Hematopoietic multipotent progenitor cell treated with erythropoietin and hydrocortisone succinate and interleukin-3 and kit ligand, for 6 days (in vitro differentiated cells): ENCODE measurements at places on chromosomes 2 and 18.

- DNase-seq = no peak
These were observed 60.2 kb upstream of the TCF7L1 start for GRCh38 chr2:85073033-85073432.

DNA sequence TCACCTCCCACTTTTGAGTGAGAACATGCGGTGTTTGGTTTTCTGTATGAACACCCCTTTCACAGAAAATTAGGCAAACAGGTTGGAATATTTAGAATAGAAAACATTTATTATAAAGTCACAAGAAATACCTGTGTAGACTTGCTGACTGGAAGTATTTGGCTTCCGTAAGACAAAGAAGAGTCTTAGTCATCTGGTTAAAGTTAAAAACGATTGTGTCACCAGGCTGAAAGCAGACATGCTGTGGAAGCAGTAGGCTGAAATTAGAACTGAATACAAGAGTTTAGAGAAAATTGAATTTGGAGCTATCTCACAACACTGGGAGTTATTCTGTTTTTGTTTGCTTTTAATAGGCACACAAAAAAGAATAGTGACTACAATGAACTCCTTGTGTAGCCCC, 16.2 kb upstream of the CLASP1 start:
- no peak for DNase-seq

DNA sequence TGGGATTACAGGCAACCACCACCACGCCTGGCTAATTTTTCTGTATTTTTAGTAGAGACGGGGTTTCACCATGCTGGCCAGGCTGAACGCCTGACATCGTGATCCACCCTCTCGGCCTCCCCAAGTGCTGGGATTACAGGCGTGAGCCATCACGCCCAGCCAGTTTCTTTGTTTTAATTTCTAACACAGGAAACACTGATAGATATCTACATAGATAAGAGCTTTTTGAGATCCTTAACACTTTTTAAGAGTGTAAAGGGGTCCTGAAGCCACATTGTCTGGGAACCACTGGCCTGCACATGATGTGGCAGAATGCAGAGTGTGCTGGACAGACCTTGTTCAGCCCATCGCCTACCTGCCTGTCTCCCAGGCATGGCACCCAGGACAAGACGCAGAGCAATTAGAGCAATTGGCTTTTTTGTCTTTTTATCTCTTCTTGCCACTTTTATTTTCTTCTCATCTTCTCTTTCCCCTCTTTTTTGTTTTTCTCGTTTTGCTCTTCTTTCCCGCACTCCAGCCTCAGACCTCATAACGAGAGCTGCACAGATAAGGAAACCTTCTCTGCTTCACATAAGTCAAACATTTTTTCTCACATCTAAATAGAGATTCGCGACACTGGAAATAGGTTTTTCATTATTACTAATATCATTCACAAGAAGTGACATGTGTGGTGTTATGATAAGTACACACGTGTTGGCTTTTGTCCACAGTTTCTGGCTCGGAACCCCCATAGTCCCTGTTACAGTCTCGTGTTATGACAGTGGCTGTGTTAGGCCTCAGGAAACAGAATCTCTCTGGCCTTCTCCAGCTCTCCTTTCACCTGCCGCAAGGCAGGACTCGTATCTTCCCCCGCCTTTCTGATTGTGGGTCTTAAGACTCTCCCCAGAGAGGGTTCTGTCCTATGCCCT, 25.2 kb upstream of the GPR55 start:
- peak; percentile 18 for DNase-seq

DNA sequence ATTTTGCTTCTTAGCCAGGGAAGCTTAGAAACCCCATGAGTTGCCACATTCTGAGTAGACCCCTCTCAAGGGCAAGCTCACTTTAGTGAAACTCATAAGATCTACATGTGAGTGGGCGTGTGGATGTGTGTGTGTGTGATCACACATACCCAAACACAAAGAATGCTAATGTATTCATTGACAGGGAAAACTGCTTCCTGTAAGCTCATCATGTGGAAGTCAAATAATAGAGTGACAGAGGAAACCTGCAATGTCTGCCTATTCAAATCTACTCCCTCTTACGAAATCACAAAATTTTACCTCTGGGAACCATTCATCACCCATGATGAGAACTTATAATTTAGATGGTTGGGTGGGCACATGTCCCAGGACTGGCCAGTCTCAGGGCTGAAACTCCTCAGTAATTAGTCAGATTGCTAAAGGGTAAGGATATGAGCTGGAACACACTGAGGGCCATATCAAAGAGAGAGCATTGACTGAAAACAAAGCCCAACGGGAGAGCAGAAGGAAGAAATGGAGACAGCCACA, 94.5 kb upstream of the CCDC150 start:
- no peak for DNase-seq

DNA sequence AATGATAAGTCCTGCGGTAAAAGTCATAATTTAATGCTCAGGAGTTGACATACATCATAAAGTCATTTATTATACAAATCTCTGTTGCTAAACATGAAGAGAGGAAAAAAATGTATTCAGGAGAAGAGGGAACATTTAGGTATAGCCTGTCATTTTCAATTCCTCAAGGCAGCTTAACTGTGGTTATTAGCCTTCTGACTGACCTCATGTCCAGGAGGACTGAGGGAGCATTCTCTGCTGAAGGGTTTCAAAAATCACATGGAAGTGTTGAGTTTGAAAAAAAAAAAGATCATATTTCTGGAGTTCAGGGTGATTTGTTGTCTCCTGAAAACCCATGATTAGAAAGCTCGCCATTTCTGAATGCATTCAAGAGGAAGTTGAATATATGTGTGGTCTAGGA, 1371.1 kb upstream of the LRRTM1 start:
- DNase-seq = peak; percentile 10

DNA sequence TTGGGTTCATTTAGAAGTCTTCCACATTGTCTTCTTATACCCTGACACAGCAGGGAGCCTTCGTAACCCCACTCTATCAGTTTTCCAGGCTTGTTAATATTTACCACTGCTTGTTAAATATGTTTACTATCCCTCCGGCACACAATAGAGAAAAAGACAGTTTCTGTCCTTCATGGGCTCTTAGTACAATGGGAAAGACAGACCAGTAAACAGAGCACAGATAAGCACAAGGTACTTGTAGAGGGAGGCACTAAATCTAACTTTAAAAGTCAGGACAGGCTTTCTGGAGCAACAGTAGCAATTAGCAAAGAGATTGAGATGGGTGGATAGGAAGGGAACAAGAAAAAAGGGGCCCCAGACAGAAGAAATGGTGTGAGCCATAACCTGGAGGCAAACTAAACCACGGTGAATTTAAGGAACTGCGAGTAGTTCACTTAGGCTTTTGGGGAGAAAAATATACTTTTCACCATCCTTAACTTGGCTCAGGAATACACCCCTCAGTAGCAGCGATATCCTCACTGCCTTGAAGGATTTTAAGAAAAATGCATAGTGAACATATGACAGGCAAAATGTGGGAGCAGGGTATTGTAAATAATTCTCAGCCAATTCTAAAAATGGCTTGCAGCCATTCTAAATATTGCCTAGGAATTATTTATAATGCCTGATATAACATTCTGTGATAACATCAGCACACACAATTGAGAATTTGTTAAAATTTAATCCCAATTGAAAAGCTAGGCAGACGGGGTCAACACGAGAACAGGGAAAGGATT, 383.7 kb downstream of the CDH2 start:
- DNase-seq = no peak
